ENCODE measurements at places on chromosomes 2 and 18.
A peak's percentile ranks its signal among the peaks of the same experiment; 100 is the strongest.

DNA sequence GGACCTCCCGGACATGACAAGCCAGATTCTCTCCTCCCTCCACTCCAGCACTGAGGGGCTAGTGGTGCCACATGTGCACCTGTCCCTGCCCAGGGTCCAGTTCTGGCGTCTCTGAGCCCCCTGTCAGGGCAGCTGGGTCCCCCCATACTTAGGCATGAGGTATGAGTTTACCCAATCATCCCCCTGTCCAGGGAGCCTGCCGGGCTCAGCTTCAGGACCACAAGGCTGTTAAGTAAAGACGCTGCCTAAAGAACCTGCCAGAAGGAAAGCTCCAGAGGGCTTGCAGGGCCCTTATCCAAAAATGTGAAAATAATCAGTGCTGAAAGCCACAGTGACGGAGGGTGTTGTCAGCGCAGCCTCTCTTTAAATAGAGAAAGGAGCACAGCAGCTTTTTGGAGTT lies 40.0 kb downstream of the SH3BP4 start:
- no peak for DNase-seq

DNA sequence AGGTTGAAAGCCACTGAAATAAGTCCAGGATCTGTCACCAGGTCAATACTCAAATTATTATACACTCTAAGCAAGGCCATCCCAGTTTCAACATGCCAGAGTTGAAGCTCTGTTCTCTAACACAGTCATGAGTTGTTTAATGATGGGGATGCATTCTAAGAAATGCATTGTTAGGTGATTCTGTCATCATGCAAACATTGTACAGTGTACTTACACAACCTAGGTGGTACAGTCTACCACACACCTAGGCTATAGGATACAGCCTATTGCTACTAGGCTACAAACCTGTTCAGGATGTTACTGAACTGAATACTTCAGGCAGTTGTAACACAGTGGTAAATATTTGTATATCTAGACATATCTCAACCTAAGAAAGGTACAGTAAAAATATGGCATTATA lies 162.2 kb downstream of the BAZ2B start:
- no peak for DNase-seq

GRCh38 chr2:127162261-127163089 lies 55.5 kb upstream of the BIN1 start:
- no peak for DNase-seq

GRCh38 chr2:30048636-30049175 lies 98.1 kb upstream of the YPEL5 start:
- DNase-seq = no peak

GRCh38 chr18:11859903-11860407 lies 8.7 kb downstream of the CHMP1B start:
- peak; percentile 90 for DNase-seq

GRCh38 chr2:209726311-209726710 lies 45.3 kb upstream of the UNC80 start:
- DNase-seq = no peak

- DNase-seq = no peak
Observed at GRCh38 chr2:66869076-66869475, 434.2 kb downstream of the MEIS1 start.

GRCh38 chr18:45050712-45051601 lies 370.3 kb downstream of the SETBP1 start:
- no peak for DNase-seq

GRCh38 chr2:65545837-65546805 lies 113.7 kb upstream of the SPRED2 start:
- peak; percentile 36 for DNase-seq

Data from LoVo (cell line).